Endothelial cell of coronary artery (primary cell): ENCODE measurements at places on chromosomes 2 and 18. TPM values are rescaled to one million over a fixed set of nuclear protein-coding genes. Genes with fewer than 3 reads are reported as not detected.

FOXD4L1 gene
- 0.18 TPM in 1 of 2 replicates, not detected in the other for total RNA-seq

DPP10 gene
- not detected in 2 replicates for total RNA-seq

TRIM43 gene
- not detected in 2 replicates for total RNA-seq

STPG4 gene
- 0.09 TPM in 2 replicates for total RNA-seq
